Hair follicular keratinocyte (primary cell): ENCODE measurements at places on chromosomes 12 and 14. TPM values are rescaled to one million over a fixed set of nuclear protein-coding genes. Genes with fewer than 3 reads are reported as not detected.

The OR6C76 gene
- not detected in 2 replicates for total RNA-seq

The POTEM gene
- total RNA-seq, result not detected in 2 replicates

The TTC6 gene
- total RNA-seq, result under 0.01 TPM in 2 replicates

The OTUB2 gene
- 2.4 and 3.5 TPM in 2 replicates for total RNA-seq

The LHX5 gene
- 0.15 and 1.2 TPM in 2 replicates for total RNA-seq

The PALS1 gene
- total RNA-seq, result 10.3 and 11.9 TPM in 2 replicates

The DBX2 gene
- total RNA-seq, result not detected in 2 replicates

The ZNF641 gene
- total RNA-seq, result 6.9 and 11.1 TPM in 2 replicates

The IL23A gene
- 2.7 and 5.5 TPM in 2 replicates for total RNA-seq
